GM12878 (cell line): ENCODE measurements at places on chromosomes 16 and 17.

- H3K36me3 ChIP-seq: no peaks in the 10 kb centered on the region
- H3K27ac ChIP-seq: no peak overlapping the region
- DNase-seq: no peak
- no peaks in the 10 kb centered on the region; the same call in 1 of the 2 replicates for H3K4me1 ChIP-seq
Measured at GRCh38 chr16:71472051-71472450, 10.0 kb upstream of the ZNF23 start.

- H3K27ac ChIP-seq: no peak overlapping the region
- no peaks in the 10 kb centered on the region for H3K36me3 ChIP-seq
- no peaks in the 10 kb centered on the region for H3K4me1 ChIP-seq
- 0 out of 2 replicates have a peak overlapping the region, but pooled peaks have one; percentile 7 for H3K4me3 ChIP-seq
- DNase-seq: no peak
Measured at GRCh38 chr17:69323806-69324205, 3.1 kb downstream of the ABCA5 start.

GRCh38 chr17:76378548-76379274, 5.7 kb upstream of the SPHK1 start:
- H3K27me3 ChIP-seq: 0 out of 2 replicates have a peak, but pooled peaks cover 2% of the 10 kb centered on the region
- no peak overlapping the region for H3K4me3 ChIP-seq
- peaks cover 6% of the 10 kb centered on the region for H3K4me1 ChIP-seq

DNA sequence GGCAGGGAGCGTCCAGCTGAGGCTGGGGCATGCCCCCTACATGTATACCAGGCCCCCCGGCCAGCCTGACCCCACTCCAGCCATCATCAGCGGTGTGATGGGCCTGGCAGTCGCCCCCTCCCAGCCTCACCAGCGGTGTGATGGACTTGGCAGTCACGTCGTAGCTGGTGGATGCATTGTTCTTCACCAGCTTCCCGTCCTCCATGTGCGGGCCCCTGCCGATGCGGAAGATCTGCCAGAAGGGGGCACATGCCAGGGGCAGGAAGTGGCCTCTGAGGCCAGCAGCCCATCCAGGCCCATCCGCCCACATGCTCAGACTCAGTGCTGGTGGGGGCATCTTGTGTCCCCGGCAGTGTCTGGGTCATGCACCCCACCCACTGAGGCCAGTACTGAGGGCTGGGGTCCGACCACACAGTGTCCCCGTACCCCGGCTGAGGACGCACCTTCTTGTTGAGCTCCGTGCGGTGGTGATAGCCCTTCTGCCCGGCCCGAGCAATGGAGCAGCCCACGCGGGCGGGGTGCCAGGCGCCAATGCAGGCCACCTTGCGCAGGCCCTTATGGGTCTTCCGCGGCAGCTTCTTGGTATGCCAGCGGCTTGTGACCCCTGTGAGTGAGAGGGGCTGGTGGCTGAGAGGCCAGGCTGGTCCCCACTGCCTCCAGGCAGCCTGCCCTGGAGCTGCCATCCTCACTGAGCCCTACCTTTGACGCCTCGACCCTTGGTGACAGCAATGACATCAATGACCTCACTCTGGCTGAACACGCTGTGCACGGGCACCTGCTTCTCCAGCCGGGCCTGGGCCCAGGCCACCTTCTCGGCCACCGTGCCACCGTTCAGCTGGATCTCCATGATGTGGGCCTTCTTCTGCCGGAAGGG, 3.7 kb upstream of the MSRB1 start:
- H3K4me3 ChIP-seq: no peak overlapping the region
- no peaks in the 10 kb centered on the region; the same call in 1 of the 2 replicates for H3K27me3 ChIP-seq
- H3K36me3 ChIP-seq: no peaks in the 10 kb centered on the region
- no peak for DNase-seq
- no peak overlapping the region for H3K27ac ChIP-seq

GRCh38 chr16:81469710-81470535, 25.3 kb downstream of the CMIP start:
- H3K36me3 ChIP-seq: peaks cover 8% of the 10 kb centered on the region; the same call in 1 of the 2 replicates
- DNase-seq: peak; percentile 65
- peaks cover 29% of the 10 kb centered on the region for H3K4me1 ChIP-seq
- H3K27ac ChIP-seq: peak overlapping the region; percentile 74
- no peaks in the 10 kb centered on the region for H3K27me3 ChIP-seq
